ENCODE measurements at places on chromosomes 13 and 19.

- DNase-seq = no peak
These were observed 145.7 kb downstream of the KLF12 start for GRCh38 chr13:73988461-73988860.

GRCh38 chr19:14871619-14872230, 14.2 kb downstream of the OR7A17 start:
- DNase-seq = peak; percentile 38

DNA sequence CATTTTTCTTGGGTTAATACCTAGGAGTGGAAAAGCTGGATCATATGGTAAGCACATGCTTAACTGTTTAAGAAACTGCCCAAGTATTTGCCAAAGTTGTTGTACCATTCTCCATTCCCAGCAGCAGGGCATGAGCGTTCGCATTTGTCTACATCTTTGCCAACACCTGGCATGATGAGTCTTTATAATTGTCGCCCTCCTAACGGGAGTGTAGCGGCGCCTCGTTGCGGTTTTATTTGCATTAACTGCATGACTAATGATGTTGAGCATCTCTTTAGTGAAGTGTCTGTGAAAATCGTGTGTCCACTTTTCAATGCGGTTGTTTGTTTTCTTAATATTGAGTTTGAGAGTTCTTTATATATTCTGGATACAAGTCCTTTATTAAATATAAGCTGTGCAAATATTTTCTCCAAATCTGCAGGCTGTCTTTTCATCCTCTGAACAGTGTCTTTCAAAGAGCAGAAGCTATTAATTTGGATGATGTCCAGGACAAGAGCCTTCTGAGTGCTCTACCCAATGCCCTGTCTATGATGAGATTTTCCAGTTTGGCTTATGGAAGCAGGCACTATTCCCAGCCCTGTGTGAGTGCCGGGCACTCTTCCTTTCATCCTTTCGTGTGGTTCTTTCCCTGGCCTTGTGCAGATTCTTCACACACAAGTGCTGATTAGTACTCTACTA, 202.0 kb downstream of the FOXO1 start:
- DNase-seq = no peak

GRCh38 chr19:37905946-37906868, at the start of gene WDR87:
WDR87 (minus strand) TSS chr19:37906594; CDS start chr19:37898239, 8,355 bp downstream.
- peak; percentile 39 for DNase-seq

DNA sequence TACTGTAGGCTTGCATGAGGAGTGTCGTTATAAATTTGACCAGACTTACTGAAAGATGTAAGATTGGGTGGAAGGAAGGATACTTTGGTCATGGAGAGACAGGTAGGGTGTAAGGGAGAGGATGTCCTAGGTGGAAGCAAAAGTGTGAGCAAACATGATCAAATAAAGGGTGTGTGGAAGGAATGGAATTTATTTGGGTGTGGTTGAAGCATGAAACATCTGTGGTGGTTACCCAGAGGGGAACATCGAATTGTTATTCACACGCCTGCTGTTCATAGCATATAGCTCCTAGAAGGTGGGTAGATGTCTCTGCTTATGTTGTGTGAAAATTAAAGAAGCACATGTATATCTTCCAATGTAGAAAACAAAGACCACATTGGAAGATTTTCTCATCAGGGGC, 157.7 kb downstream of the ATP8A2 start:
- DNase-seq = peak; percentile 19

GRCh38 chr19:33311326-33311682, 9.0 kb upstream of the CEBPA start:
- no peak for DNase-seq

- no peak for DNase-seq
These were observed 19.1 kb upstream of the WDR18 start for GRCh38 chr19:964761-965694.

- no peak for DNase-seq
These were observed 67.9 kb downstream of the NUFIP1 start for GRCh38 chr13:44921246-44921877.
